ENCODE measurements at places on chromosomes 13 and 19. TPM values are rescaled to one million over a fixed set of nuclear protein-coding genes. Genes with fewer than 3 reads are reported as not detected.
A peak's percentile ranks its signal among the peaks of the same experiment; 100 is the strongest.

ZNF382 gene
- 4.2 TPM for total RNA-seq

CATSPERD gene
- not detected for total RNA-seq

ZNF229 gene
- 3.0 TPM for total RNA-seq

FPR2 gene
- total RNA-seq: not detected

KLK15 gene
- not detected for total RNA-seq

GPI gene
- 370 TPM for total RNA-seq

EBI3 gene
- total RNA-seq: 1.1 TPM

ZNF541 gene
- total RNA-seq: 0.50 TPM

DNA sequence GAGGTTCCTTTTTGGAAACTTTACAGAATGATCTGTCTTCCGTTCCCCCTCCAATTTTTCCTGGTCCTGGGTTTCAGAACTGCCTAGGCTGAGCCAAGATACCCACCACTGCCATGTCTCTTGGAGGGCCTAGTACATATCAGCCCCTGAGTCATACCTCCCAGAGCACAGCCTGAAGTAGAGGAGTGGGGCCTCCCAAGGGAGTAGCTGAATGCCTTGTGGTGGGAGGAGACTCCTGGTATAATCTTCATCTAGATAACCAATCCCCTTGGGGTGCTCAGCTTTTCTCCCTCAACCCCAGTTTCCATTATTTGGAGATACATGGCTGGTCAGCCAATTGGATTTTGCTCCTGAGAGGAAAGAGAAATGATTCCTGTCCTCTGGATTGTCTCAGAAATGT is 30.3 kb downstream of the ZNF763 start:
- H3K4me3 ChIP-seq: no peak overlapping the region
- no peaks in the 10 kb centered on the region for H3K27me3 ChIP-seq
- no peaks in the 10 kb centered on the region for H3K36me3 ChIP-seq

DNA sequence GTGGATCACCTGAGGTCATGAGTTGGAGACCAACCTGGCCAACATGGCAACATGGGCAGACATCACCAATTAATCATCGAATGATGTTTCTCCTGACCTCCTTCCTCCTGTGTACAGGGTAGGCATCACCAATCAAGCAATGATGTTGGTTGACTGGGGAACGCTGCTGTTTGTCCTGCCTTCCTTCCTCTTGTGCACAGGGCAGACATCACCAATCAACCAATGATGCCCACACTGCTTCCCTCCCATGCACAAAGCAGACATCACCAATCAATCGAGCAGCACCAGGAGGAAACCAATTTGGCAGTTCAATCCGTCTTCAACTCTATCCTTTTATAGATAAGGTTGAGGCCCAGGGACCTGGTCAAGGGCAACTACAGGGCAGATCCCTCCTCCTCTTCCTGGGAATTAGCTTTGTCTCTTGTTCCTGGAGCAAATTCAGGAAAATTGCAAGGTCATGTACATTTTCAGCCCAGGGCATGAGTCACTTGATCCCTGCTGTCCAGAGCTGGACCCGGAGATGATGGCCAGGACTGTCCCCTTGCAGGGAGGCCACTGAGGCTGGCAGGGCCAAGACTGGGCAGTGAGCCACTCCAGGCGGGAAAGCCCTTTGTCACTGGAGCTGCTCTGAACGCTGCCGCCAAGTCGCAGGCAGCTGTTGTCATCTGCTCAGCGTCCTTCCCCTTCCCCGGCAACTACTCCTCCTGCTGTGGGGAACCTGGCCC is 5.3 kb upstream of the CSNK1G2 start:
- H3K27me3 ChIP-seq: no peaks in the 10 kb centered on the region
- H3K4me3 ChIP-seq: no peak overlapping the region
- no peaks in the 10 kb centered on the region for H3K36me3 ChIP-seq
- DNase-seq: no peak
- no peak overlapping the region for H3K27ac ChIP-seq

DNA sequence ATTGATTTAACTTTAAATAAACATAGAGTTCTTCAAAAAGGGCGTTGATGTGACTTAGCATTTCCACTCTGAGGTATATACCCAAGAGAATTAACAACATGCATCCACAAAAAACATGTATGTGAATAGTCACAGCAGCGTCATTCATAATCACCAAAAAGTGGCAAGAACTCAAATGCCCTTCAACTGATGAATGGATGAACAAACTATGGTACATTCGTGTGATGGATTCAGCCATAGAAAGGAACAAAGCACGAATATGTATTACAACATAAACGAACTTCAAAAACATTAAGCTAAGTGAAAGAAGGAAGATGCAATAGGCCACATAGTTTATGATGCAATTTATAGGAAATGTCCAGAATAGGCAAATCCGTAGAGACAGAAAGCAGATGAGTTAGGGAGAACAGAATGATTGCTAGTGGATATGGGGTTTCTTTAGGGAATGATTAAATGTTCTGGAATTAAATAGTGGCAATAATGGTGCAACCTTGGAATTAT is 72.3 kb upstream of the UQCRFS1 start:
- H3K4me3 ChIP-seq: no peak overlapping the region
- H3K4me1 ChIP-seq: no peaks in the 10 kb centered on the region
- H3K36me3 ChIP-seq: no peaks in the 10 kb centered on the region
- no peak for DNase-seq

DNA sequence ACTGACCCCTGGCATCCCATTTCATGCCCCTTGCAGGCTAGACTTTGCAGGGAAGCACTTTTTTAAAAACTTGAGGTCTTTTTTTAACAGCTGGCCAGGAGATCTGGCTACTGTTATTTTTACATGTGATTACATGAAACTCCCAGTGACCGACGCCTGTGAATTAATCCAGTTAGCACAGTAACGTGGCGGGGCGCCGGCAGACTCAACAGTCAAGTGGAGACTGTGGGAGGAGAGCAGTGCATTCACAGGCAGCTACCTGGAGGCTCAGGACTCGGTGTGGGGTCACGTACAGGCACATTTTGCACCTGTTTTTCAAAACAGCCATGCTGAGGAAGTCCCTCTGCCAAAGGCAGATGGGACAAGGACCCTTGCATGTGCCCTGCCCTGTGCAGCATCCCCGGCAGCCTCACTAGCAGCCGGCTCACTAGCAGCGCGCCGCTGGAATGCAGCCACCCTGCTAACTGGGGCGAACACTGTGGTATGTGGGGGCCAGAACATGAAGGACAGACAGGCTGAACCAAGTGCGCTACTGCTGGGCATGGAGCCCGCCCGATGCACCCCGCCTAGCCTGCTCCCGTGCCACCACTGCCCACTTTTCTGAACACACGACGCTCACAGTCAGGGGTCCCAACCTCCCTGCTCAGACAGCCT is 18.7 kb downstream of the CAPS start:
- H3K36me3 ChIP-seq: peaks cover 19% of the 10 kb centered on the region
- DNase-seq: no peak
- no peak overlapping the region for H3K27ac ChIP-seq
- no peak overlapping the region for H3K4me3 ChIP-seq

GRCh38 chr19:41311613-41312012 is 1.6 kb downstream of the CCDC97 start:
- DNase-seq: no peak
- no peak overlapping the region for H3K27ac ChIP-seq
- H3K4me1 ChIP-seq: peaks cover 2% of the 10 kb centered on the region
- H3K27me3 ChIP-seq: no peaks in the 10 kb centered on the region
- no peak overlapping the region for H3K4me3 ChIP-seq
- H3K36me3 ChIP-seq: peaks cover 7% of the 10 kb centered on the region

DNA sequence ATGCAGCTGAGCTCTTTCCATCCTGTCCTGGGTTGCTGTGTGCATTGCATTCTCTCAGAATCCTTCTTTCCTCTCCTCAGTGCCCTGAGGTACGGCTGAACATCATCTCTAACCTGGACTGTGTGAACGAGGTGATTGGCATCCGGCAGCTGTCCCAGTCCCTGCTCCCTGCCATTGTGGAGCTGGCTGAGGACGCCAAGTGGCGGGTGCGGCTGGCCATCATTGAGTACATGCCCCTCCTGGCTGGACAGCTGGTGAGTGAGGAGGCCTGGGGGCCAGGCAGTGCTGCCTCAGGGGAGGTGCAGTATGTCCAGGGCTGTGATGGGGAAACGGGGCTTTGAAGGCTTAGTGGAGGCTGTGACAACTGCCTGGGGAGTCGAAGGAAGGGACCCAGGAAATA is 29.8 kb downstream of the PPP2R1A start:
- DNase-seq: no peak
- no peak overlapping the region for H3K4me3 ChIP-seq
- peaks cover 90% of the 10 kb centered on the region for H3K36me3 ChIP-seq
- H3K27me3 ChIP-seq: no peaks in the 10 kb centered on the region
- H3K27ac ChIP-seq: no peak overlapping the region

DNA sequence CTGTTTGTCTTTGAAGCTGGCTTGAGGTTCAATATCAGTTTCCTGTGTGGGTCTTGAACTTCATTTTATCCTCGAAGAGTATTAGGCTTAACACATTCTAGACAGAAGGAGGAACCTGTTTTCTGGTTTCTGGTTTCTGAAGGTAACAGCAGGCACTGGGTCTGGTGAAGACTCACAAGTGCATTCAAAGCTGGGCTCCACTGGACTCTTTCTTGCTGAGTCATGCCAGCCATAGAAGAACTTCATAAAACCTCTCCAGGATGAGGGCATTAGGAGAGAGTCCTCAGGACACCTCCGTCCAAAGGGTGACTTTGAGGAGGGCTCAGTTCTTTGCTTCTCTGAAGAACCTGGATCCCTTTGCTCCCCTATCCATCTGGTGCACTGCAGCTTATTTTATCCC is 668.6 kb upstream of the SLC10A2 start:
- H3K36me3 ChIP-seq: no peaks in the 10 kb centered on the region
- no peak overlapping the region for H3K4me3 ChIP-seq
- H3K4me1 ChIP-seq: no peaks in the 10 kb centered on the region
- no peak overlapping the region for H3K27ac ChIP-seq

DNA sequence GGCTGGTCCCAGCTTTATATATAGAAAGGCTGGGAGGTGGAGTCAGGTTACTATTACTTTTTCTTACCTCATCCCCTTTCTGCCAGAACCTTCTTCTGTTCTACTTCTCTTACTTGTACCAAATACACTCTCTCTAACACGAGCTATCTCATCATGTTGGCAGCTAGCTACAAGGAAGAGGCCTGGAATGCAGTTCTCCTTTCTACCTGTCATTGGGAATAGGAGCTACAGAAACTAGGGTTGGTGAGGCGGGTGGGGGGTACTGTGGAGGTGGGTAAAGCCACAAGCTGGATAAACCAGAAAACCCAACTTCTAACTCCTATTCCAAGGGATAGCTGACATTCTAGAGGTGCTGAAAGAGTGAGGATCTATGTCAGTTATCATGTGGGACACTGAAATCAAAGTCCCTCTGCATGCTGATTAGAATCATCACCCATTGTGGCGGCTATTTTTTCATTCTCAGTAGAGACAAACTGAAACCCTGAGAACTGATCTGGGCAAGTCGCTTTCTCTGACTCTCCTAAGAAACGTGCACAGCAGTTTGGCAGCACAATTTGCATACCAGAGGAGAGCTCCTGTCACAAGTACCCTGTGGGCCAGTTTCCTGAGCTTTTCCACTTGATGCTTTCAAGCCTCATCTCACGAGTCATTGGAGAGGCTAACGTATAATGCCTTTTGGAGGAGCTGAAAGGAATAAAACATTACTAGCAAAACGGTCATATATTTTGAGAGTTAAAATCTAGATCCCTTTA is 358.1 kb downstream of the ENOX1 start:
- H3K27me3 ChIP-seq: no peaks in the 10 kb centered on the region
- no peak overlapping the region for H3K4me3 ChIP-seq
- peaks cover 16% of the 10 kb centered on the region for H3K4me1 ChIP-seq
- H3K27ac ChIP-seq: no peak overlapping the region
- H3K36me3 ChIP-seq: no peaks in the 10 kb centered on the region

- DNase-seq: no peak
- no peak overlapping the region for H3K4me3 ChIP-seq
- H3K4me1 ChIP-seq: no peaks in the 10 kb centered on the region
- H3K27ac ChIP-seq: no peak overlapping the region
- H3K36me3 ChIP-seq: no peaks in the 10 kb centered on the region
- H3K27me3 ChIP-seq: no peaks in the 10 kb centered on the region
Measured at GRCh38 chr13:104414771-104415170, 1348.6 kb upstream of the SLC10A2 start.

DNA sequence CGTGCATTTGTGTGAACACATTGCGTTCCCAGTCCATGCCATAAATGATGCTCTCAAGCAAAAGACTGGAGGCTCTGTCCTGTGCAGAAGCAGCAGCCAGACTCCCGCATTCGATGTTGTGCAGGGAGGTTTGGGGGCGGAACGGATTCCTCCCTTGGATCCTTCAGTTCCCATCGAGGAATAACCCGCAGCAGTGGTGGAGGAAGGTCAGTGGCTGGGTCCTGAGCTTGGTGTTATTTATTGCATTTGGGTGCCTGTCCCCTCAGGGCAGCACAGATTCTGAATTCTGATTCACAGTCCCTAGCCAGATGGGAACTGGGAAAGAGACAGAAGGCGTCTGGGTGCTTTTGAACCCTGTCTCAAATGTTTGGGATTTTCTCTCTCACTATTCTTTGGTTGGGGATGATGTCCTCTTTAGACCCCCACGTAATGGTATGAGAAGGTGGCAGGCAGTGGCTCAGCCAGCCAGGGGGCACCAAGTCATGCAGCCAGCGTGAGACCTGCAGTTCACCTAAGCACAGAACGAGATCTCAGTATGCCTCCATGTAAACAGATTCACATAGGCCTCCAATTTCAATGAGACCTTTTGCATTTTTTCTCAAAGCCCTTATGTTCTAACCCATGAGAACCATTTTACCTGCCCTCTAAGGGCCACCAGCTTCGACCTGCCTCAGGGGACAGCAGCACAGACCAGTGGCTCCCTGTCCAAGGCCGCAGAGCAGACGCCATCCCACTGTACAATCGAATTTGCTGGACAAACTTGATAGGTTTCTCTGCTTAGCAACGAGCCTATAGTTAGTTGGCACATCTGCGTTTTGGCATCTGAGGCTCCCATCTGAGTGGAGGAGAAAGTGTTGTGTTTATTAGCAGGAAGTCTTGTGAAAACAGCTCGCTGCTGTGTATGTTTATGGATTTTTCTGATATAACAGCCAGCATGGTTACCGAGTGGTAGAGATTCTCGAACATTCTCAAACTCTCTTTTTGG is 17.8 kb downstream of the KCTD15 start:
- no peak overlapping the region for H3K4me3 ChIP-seq
- no peak for DNase-seq
- H3K27me3 ChIP-seq: no peaks in the 10 kb centered on the region
- no peak overlapping the region for H3K27ac ChIP-seq

GRCh38 chr19:45469945-45470761 is 2.4 kb downstream of the FOSB start:
- peak overlapping the region; percentile 95 for H3K4me3 ChIP-seq
- H3K27me3 ChIP-seq: peaks cover 16% of the 10 kb centered on the region
- DNase-seq: no peak
- peak overlapping the region; percentile 87 for H3K27ac ChIP-seq
- H3K4me1 ChIP-seq: peaks cover 10% of the 10 kb centered on the region
- H3K36me3 ChIP-seq: no peaks in the 10 kb centered on the region

- no peaks in the 10 kb centered on the region for H3K4me1 ChIP-seq
- H3K36me3 ChIP-seq: no peaks in the 10 kb centered on the region
- no peak for DNase-seq
- no peak overlapping the region for H3K27ac ChIP-seq
- no peak overlapping the region for H3K4me3 ChIP-seq
Measured at GRCh38 chr13:63010072-63010658, 1594.5 kb upstream of the PCDH20 start.

- H3K4me1 ChIP-seq: peaks cover 5% of the 10 kb centered on the region
- peak overlapping the region; percentile 20 for H3K4me3 ChIP-seq
- peak; percentile 95 for DNase-seq
- H3K36me3 ChIP-seq: peaks cover 3% of the 10 kb centered on the region
- H3K27ac ChIP-seq: no peak overlapping the region
- H3K27me3 ChIP-seq: no peaks in the 10 kb centered on the region
Measured at GRCh38 chr19:12757544-12758274, 6.1 kb downstream of the BEST2 start.

GRCh38 chr19:17420475-17420924 is 653 bp downstream of the MVB12A start:
- no peaks in the 10 kb centered on the region for H3K36me3 ChIP-seq
- H3K27me3 ChIP-seq: 0 out of 2 replicates have a peak, but pooled peaks cover 3% of the 10 kb centered on the region
- DNase-seq: no peak
- no peak overlapping the region for H3K27ac ChIP-seq
